Immature natural killer cell (primary cell): ENCODE measurements at places on chromosomes 4 and X. TPM values are rescaled to one million over a fixed set of nuclear protein-coding genes. Genes with fewer than 3 reads are reported as not detected.
A peak's percentile ranks its signal among the peaks of the same experiment; 100 is the strongest.

GRCh38 chrX:53678667-53679066, 7.9 kb downstream of the HUWE1 start:
- DNase-seq = peak; percentile 5

DNA sequence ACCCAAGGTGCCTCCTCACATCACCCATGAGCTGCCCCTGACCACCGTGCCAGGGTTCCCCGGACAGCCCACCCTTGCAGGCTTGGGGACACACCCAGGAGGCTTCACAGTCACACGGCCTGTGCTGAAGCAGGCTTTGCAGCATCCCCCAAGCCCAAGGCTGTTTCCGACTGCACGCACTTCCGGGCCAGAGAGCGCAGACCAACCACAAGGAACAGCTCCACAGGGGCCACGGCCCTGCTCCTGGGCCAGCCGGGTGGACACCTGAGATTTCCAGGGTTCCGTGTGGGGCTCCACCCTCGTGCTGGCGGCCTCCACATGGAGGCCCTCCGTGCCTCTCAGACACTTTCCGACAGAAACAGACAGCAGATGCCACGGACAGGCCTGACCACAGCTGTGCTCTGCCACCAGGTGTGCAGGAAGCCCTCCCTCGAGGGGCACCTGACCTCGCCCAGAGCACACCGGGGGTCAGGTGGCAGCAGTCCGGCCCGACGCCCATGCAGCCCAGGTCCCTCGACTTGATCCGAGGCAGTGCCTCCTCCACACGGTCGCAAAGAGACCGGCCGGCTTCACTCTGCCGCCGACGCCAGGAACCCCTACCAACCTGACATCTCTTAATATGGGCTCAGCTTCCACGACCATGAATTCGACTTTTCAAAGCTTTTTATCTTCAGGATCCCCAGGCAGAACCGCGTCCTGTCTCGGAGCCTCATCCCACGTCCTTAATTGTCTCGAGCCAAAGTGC, 8.0 kb downstream of the CTBP1 start:
- DNase-seq = no peak

Gene CDKL5
- 1.5 TPM for polyA plus RNA-seq

Gene GYPA
- not detected for polyA plus RNA-seq

Gene GLRA3
- polyA plus RNA-seq = not detected

- no peak for DNase-seq
Measured at GRCh38 chrX:35858906-35859305, 60.6 kb upstream of the CFAP47 start.

Gene CT45A10
- polyA plus RNA-seq = not detected

- DNase-seq = no peak
Measured at GRCh38 chr4:48329976-48330375, 11.4 kb upstream of the SLAIN2 start.

Gene GUCY1A1
- polyA plus RNA-seq = 6.1 TPM

GRCh38 chr4:112348488-112349158, 51.5 kb downstream of the ALPK1 start:
- DNase-seq = no peak
